ENCODE measurements at places on chromosomes 5 and 9.

- DNase-seq = no peak
Measured at GRCh38 chr5:117769877-117770276, 1195.3 kb upstream of the SEMA6A start.

DNA sequence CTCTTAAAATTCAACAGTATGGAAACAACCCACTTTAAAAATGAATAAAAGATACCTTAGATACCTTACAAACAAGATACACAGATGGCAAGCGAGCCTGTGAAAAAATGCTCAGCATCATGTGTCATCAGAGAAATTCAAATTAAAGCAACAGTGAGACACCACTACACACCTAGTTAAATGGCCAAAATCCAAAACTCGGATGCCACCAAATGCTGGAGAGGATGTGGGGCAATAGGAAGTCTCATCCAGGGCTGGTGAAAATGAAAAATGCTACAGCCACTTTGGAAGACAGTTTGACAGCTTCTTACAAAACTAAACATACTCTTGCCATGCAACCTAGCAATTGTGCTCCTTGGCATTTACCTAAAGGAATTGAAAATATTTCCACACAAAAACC lies 17.9 kb downstream of the DUSP1 start:
- no peak for DNase-seq

DNA sequence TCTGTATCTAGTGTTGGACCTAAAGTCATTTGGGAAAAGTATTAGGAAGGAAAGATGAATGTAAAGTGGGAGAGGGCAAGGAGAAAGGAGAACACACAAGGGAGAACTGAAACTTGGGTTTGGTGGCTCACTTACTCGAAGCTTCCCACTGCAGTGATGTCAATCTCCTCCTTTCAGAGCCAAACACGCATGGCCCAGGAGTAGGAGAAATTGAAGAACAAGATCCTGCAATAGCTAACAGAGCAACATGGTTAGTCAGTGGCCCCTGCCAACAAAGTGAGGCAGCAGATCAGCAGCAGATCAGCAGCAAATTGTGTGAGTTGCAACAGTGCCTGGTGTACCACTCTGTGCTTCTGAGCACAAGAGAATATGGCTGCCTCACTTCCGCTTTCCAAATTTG lies 366.4 kb downstream of the PSAT1 start:
- DNase-seq = no peak

GRCh38 chr5:53166183-53166495 lies 56.6 kb upstream of the MOCS2 start:
- no peak for DNase-seq

DNA sequence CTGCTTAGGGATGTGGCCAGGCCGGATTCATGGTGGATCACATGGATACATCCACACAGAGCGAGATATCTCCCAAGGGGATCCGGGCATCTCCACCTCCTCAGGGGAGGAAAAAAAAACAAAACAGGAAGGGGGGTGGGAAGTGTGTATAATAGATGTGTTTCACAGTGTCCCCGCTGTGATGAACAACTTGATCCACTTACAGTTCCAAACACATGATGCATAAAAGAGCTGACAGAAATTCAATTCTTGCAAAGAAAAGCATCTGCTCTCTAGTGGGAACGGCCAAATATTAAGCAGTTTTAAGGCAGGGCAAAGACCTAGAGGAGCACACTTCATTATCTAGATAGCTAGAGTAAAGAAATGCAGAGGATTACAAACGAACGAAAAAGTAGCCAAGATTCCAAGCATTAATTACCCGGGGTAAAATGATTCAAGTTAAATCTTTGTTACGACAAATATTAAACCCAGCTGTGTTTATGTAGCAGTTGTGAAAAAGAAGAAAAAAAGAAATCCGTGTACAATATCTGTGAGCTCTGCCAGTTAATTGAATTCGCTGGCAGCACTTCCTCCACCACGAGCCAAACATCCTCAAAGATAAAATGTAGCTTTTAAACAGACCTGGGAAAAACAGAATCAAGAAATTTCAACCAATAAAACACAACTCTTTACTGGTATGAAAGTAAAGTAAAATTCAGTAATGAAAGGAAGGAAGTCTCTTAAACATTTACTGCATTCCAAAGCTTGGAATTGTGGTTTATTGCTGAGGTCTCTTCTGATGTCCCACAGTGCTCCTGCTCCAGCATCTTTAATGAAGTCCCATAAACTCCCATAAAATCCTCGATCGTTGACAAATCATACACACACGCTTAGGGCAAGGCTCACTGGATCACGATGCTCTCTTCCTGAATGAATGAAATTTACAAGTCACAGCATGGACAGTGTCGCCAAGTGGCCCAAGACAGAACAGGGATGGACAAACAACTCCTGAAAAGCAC lies 213.0 kb downstream of the CRB2 start:
- DNase-seq = no peak

DNA sequence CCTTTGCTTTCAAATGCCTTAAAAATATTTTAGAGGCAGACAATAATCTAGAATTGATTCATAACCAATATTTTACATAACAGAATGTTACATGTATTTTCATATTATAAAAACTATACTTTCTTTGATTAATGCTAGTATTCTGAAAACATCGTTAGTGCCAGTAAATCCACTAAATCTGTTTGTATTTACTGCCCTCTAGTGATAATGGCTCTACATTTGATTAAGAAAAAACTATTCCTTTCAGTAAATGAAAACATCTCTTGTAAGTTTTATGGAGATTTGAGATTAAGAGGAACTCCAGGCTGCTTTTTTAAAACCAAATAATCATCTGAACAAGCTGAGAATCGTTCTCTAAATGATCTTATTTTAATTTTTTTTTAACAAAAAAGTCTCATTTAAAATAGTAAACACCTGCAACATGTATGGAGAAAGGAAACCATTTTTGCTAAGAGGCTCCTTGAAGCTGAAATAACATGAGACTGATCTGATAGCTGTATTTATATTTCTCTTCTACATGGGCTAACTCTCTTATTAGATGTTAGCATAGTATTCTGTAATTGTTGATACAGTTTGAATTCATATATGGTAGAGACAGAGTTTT lies 424.7 kb downstream of the RAB3C start:
- no peak for DNase-seq

- no peak for DNase-seq
Measured at GRCh38 chr9:93436655-93437407, 14.7 kb upstream of the FAM120A start.

GRCh38 chr5:59790376-59790775 lies 103.2 kb downstream of the PDE4D start:
- no peak for DNase-seq

DNA sequence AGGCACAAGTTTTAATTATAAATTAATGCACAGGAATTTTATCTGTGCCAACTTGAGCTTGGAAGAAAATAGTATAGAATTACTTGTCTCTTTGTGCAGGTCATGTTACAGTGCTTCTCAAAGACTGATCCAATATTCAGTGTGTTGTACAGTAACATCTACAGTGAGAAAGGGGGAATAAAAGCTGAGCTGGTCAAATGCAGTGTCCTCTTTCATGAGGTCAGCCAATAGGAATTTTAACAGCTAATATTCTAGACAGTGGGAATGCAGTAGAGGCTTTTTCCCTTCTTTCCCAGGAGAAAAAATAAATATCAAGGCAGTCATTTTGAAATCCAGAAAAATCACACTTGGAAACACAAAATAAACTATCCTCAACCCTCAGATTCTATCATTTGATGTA lies 95.7 kb upstream of the ITGA1 start:
- no peak for DNase-seq

GRCh38 chr5:131867524-131867923 lies 70.7 kb upstream of the FNIP1 start:
- no peak for DNase-seq

DNA sequence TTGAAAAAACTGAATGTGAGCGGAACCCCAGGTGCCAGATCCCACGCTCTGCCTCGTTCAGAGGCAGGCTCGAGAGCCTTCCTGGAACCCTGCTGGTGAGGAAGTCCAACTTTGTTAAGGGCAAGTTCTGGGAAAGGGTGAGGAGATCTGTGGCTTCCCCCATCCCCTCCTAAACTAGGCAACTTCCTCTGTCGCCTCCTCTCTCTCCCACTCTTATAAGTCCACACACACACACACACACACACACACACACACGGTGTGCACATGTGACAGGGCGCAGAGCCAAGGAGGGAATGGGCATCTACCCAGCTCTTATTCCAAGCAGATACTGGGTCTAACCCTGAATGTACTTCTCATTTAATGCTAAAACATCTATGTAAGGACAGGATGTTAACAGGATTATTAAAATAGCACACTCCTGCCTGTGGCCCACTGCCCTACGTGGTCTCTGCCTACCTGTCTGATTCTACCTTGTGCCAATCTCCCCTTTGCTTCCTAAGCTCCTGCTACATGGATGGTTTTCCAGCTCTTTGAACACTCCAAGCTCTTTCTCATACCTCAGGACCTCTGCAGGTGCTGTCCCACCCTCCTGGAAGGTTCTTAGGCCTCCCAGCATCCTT lies 72.4 kb upstream of the FBXW11 start:
- DNase-seq = no peak

GRCh38 chr9:14961372-14962068 lies 51.3 kb upstream of the FREM1 start:
- no peak for DNase-seq

GRCh38 chr5:171129308-171129707 lies 179.7 kb upstream of the TLX3 start:
- DNase-seq = no peak

- no peak for DNase-seq
Measured at GRCh38 chr5:117191251-117191650, 616.6 kb upstream of the SEMA6A start.

- no peak for DNase-seq
Measured at GRCh38 chr9:72675586-72675985, 154.2 kb downstream of the TMC1 start.

- DNase-seq = no peak
Measured at GRCh38 chr9:83020864-83021263, 42.1 kb downstream of the RASEF start.

- no peak for DNase-seq
Measured at GRCh38 chr5:15079566-15079965, 208.0 kb upstream of the ANKH start.

All from stimulated activated CD4-positive, alpha-beta T cell treated with anti-CD3 and anti-CD28 coated beads, Interleukin-1b, Interleukin-23, amount 100 ng/mL, for 1 hour (primary cell).